ENCODE measurements at places on chromosomes 5 and 9. TPM values are rescaled to one million over a fixed set of nuclear protein-coding genes. Genes with fewer than 3 reads are reported as not detected.

- DNase-seq, result no peak
Observed at GRCh38 chr5:79834754-79835714, 145.4 kb downstream of the CMYA5 start.

DNA sequence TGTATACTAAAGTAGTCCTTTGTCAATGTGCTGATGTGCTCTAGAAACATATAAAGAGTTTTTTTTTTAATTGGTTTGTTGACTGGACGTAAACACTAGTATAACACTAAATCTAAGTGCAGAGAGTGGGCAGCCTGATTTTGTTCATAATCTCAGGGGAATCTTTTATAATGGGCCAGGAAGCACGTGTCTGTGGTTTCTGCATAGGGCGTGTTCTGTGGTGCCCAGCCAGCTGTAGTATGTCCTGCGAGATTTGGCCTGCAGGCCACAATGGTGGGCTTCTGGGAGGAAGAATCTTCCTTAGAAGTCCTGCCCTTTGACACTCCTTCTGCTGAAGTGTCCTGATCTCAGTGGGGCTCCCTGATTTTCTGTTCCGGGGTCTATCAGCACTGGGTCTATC lies 49.0 kb upstream of the DHFR start:
- DNase-seq, result no peak

- no peak for DNase-seq
Observed at GRCh38 chr5:67337751-67338150, 141.2 kb upstream of the CD180 start.

DNA sequence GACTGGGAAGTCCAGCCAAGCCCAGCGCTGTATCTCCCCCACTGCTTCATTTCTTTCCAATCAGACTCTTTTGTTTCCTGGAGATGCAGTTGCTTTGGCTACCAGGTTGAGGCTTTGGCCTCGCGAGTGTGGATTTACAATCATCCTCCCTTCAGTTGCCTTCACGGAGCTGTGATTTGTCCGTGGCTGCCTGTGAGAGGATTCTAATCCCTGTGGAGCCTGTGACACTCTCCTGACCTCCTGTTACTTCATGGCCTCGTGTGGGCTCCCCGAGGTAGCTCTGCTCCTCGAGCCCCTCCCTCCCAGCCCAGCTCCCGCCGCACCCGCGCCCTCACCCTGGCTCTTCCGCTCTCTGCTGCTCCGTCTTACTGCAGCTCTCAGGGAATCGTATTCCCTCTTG lies 107.2 kb upstream of the STC2 start:
- DNase-seq, result no peak

- DNase-seq, result no peak
Observed at GRCh38 chr5:95924720-95925377, 36.8 kb downstream of the ELL2 start.

- DNase-seq, result no peak
Observed at GRCh38 chr5:140309706-140310249, 6.9 kb upstream of the PFDN1 start.

DNA sequence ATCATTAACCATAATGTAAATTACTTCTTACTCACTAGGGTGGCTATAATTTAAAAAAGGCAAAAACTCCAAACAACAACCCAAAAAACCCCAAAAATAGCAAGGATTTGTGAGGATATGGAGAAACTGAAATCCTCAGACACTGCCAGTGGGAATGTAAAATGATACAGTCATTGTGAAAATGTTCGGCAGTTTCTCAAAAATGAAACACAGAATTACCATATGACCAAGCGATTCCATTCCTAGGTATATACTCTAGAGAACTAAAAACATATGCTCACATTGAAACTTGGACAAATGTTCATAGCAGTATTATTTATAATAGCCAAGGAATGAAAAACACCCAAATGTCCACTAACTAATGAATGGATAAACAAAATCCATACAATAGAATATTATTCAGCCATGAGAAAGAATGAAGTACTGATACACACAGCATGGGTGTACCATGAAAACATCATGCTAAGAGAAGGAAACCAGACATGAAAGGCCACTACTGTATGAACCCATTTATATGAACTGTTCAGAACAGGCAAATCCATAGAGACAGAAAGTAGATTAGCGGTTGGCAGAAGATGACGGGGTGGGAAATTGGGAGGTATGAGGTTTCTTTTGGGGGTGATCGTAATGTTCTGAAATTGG lies 119.1 kb downstream of the MAPKAP1 start:
- no peak for DNase-seq

DNA sequence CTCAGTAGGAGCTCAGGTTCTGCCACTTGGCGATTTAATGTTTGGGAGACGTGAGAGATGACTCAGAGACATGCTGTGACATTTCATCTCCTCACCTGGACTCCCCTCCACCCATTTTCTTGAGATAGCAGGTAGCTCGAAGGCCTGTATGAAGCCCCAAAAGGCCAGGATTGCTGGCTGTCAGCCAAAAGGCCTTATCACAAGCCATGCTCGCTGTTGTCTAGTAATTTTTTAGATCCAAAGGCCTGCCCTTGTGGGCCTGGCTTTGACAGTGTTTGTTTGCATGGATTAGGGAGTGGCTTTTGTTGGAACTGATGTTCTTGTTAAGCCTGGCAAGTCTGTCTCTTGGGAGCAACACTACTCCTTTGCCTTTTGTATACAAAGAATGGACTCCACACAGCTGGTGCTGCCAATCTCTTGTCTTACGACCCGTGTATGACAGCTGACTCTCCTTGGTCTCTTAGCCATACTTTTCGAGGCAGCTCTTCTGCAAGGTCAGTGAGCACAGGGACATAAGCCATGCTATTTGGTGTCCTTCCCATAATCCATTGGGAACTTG lies 22.7 kb downstream of the CAVIN4 start:
- DNase-seq, result no peak

DNA sequence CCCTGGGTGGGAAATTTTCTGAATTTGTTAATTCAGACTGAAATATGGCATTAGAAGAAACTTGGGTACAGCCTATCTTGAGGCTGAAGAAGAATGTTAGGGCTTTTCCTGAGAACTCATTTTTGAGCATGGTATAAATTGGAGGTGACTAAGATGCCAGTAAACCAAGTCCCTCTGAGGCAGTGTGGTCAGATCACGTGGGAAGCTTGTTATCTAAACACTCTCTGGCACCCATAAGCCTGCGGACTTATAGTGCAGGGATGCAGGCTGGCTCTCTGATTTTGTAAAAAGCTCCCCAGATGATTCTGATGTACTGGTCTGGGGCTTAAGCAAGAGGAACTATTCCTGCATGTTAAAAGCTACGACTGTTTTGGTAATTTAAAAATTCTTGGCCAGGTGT lies 34.3 kb downstream of the MTMR12 start:
- DNase-seq, result no peak

GRCh38 chr9:87451149-87451548 lies 46.5 kb upstream of the DAPK1 start:
- DNase-seq, result no peak

DNA sequence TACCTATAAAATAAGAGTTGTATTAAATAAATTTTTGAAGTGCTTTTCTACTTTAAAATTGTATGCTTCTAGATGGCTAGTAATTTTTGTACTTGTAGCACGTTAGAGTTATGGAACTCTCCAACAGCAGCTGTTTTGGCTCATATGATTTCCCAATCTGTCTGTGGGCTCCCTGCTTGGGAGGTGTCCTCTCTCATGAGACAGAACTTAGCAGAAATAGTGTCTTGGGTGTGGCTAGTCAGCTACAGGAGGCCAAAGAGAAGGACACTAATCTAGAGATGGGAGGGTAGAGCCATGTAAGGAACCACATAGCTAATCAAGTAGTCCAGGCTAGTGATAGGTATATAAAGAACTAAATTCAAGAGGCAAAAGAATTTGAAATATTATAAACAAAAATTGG lies 78.4 kb upstream of the DAB2 start:
- no peak for DNase-seq

DNA sequence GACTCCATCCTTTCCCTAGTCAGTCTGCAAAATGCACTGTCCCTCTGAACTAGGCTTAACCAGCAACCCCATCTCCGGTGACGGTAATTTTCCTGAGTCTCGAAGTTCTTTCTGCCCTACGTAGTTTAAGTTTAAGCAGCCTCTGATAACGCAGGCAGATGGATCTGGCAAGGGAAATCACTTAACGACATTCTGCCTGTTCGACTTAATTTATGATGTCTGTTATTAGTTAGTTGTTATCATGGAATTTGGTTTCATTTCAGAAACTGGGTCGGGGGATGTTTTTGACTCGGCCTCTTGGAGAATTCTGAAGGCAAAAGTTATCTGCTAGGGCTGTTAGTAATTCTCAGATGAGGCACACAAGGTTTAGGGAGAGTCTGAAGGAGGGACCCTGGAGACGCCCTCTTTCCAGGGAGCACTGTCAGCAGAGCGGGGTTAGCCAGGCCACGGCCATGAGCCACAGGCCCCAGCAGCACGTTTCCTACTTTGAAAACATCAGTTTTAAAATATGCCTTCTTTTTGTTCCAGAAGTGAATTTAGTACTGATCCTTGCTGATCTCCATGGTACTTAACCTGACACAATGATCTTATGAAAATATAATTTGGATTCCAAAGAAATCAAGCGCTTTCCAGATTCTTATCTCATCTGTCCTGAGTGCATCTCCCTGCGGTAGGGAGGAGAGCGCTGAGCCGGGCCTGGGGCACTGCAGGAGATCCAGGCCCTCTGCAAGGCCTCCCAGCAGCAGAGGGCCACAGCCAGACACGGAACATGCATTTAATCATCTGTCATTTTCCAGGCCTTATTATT lies 171.0 kb upstream of the OTULINL start:
- DNase-seq, result no peak

Gene CCL27
- 4.4 TPM for total RNA-seq

Gene NACC2
- total RNA-seq, result 1.5 TPM

Gene OLFM1
- total RNA-seq, result 28.3 TPM

Gene INSL4
- 0.05 TPM for total RNA-seq

Gene AHRR
- total RNA-seq, result 0.52 TPM

Gene FOXD4
- total RNA-seq, result 0.38 TPM
